ENCODE measurements at places on chromosomes 6 and 20.

DNA sequence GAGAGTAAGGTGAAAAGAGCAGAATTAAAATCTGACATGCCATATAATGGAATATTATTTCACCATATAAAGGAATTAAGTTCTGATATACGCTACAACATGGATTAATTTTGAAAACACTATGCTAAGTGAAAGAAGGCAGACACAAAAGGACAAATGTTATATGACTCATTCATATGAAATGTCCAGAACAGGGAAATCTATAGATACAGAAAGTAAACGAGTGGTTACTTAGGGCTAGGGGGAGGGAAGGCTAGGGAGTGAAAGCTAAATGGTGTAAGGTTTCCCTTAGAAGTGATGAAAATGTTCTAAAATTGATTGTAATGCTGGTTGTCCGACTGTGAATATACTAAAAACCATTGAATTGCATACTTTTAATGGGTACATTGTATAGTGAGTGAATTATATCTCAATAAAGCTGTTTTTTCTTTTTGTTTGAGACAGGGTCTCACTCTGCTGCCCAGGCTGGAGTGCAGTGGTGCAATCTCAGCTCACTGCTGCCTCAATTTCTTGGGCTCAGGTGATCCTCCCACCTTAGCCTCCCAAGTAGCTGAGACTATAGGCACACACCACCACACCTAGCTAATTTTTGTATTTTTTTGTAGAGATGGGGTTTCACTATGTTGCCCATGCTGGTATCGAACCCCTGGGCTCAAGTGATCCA, 8.2 kb downstream of the PRPH2 start:
- DNase-seq = no peak

DNA sequence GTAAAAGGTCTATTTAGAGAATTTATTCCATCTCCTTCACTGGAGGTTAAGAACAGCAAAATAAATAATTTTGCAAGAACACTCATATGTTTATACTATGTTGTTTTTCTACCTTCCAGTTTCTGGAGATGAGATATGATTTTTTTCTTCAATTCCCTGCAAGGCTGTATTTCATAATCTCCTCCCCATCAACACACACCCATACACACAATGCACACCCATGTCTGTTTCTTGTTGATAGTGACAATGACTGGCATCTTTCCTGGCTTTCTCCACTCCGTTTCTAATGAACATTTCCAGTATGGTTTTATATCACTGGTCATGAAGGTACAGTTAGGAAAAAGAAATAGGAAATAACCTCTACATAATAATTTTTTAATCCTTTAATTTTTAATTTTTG, 202.1 kb downstream of the ARHGAP18 start:
- no peak for DNase-seq

DNA sequence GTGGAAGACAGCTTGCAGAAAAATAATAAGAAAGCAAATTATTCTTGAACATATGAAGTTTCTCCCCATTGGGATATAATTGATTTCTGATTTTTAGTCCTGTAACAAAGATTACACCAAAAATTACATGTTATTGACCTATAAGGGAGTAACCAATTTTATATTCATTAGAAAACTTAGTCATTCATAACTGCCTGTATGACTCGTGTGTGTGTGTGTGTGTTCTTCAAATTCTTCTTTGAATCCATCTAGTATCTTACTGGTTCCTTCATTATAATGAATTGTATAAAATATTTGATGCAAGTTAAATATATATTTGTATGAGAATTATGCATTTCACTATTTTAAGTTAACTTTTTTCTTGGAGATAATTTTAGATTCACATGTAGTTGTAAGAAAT, 310.4 kb downstream of the HAO1 start:
- no peak for DNase-seq

- DNase-seq = peak; percentile 63
Observed at GRCh38 chr20:50464026-50464724, 46.0 kb upstream of the PTPN1 start.

GRCh38 chr20:3783511-3784195, 2.4 kb upstream of the SPEF1 start:
- DNase-seq = no peak

- no peak for DNase-seq
Observed at GRCh38 chr6:35497571-35498421, 917 bp upstream of the TEAD3 start.

DNA sequence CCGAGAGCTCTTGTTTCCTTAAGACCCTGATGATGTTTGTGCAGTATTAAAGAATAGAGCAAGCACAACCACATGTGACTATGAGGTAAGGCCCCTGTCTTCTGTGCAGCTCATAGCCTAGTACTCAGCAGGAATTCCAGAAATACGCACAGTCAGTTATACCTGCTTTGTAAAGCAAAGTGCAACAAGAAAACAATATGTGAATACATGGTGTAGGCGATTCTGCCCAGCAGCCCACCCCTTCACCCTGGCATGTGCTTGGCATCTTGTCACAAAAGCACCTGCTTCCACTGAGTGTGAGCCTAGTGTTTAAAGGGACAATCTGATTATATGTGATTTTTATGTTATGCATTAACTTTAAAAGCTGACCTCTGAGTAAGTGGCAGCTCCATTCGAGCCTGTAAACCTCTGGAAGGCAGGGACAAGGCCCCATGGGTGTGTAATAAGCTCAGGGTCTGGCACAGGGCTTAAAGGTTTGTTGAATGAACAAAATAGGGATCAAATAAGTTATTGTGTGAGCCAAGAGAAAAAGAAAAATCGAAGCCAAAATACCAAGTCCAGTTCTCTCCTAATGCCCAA, 148.7 kb downstream of the DOK5 start:
- no peak for DNase-seq

DNA sequence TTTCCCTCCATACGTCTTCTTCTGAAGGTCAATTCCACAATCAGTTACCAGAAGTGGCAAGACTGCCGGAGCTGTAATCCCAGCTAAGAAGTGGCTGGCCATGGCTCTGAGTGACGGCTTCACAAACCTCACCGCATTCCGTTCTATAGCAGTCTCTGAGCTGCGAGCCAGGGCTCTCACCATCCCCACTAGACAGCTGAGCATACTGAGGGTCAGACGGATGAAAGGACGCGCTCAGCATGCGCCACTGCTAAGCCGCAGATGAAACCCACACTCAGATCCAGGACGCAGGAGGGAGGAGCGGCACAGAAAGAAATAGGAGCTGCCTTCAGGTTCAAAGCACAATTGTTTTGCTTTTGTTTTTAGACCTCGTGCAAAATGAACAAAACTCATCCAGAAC, 97.9 kb downstream of the ANKRD60 start:
- no peak for DNase-seq

- DNase-seq = no peak
Observed at GRCh38 chr6:139640921-139641320, 266.5 kb upstream of the CITED2 start.

DNA sequence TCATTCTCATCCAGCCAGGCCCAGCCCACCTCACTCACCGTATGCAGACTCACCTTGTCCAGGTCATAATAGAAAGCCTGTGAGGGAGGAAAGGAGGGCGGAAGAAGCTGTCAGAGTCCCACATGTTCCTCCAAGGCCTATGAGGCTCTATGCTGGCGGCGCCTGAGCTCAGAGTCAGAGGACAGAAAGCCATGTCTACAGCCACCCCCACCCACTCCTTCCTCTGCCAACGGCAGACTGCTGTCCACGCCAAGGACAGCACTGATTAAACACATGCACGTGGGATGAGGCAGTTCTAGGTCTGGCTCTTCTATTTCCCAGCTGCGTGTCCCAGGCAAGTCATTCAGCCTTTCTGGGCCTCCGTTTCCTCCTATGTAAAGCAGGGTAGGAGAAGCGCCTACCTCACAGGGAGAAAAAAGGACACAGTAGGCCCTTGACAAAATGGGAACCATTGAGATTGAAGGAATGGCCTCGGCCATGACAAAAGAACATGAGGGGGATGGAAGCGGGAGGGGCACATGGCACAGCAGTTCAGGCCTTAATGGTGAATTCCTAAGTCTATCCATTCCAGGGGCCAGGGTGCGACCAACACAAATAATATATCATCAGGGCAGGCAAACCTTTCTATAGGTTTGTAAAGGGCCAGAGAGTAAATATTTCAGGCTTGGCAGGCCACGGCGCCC, 80.1 kb downstream of the RIPOR3 start:
- no peak for DNase-seq

GRCh38 chr6:109197061-109197460, 101.8 kb downstream of the CEP57L1 start:
- no peak for DNase-seq

- DNase-seq = no peak
Observed at GRCh38 chr6:83958241-83958685, 75.3 kb upstream of the MRAP2 start.

- no peak for DNase-seq
Observed at GRCh38 chr6:81668615-81669047, 83.8 kb downstream of the TENT5A start.

DNA sequence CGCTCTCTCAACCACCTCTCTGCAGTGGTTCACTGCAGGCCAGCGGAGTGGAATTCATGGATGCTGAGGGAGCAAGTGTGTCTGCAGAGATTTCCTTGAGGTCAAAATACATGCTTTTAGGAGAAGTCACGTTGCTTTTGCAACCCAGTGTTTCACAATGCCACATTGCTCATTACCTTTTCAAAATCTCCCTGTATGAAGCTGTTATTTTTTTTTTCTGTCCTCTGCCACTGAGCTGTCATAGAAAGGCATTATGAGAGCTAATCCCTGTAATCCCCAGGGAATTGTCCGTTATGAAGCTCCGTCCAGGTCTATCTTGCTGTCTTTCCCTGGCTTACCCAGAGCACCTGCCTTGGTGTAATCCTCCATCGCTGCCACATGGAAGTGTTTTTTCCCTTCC, 60.5 kb upstream of the SLC22A23 start:
- DNase-seq = no peak

- no peak for DNase-seq
Observed at GRCh38 chr6:43666196-43666920, 21.2 kb downstream of the MRPS18A start.

- no peak for DNase-seq
Observed at GRCh38 chr6:91637217-91637616, 1050.3 kb upstream of the MAP3K7 start.

DNA sequence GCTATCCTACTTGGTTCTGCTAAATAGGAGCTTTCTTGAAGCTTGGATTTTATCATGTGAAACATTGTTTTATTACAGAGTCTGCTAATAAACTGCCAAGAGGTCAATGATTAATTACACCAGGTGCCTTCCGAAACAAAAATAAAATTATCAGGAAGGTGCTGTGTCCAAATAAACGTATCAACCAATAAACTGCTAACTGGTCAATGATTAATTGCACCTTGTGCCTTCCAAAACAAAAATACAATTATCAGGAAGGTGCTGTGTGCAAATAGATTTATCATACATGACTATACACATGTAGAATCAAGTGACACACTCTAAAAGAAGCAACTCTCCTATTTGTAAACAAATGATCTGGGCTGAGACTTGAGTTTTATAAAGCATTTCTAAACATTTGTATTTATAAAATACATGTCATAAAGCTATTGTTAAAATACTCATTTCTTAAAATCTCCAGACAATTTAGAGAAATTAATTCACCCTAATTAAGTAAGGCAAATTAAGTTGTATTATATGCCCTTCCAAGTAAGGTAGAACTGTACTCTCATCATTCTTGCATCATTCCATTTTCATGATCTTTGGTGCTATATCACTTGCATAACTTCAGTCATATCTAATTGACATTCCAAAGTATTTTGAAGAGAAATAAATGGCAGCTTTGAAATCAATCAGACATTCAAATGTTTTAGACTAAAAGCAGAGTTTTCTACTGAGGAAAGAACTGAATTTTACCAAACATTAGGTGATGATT, 26.8 kb downstream of the SPTLC3 start:
- no peak for DNase-seq

DNA sequence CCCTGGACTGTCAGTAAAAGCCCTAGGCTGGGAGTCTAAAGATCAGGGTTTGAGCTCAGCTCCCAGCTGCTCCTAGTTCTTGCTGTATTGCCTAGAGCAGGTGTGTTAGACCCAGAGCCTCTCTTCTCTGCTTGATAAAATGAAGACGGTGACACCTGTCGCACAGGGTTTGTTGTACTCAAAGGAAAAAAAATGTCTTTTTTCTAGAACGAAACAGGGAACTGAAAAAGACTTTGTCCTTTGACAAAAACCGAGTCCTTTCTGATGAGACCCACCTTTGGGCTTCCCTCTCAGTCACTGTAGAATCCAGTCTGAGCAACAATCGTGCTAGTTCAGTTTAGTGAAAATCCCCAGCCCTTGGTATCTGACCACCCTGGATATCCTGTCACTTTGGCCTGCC, 102.1 kb upstream of the LAMP5 start:
- no peak for DNase-seq

DNA sequence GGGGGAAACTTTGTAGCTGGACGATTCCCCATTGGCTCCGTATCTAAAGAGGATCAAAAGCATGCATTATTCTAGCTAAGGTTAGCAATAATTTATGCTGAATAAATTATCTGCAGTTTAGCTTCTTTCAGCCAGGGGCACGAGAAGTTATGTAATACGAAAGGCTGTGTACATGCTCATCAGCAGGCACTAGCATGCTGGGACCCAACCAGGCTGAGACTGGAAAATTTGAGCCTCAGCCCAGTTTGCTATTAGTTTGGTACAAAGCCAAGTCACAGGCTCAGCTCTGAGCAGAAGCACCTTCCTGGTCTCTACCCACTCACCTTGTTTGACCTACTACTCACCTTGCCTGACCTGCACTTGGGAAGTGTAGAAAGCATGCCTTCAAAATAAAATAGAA, 328.1 kb upstream of the ARID1B start:
- DNase-seq = no peak

GRCh38 chr20:4788314-4788713, 66.6 kb downstream of the PRND start:
- DNase-seq = no peak

DNA sequence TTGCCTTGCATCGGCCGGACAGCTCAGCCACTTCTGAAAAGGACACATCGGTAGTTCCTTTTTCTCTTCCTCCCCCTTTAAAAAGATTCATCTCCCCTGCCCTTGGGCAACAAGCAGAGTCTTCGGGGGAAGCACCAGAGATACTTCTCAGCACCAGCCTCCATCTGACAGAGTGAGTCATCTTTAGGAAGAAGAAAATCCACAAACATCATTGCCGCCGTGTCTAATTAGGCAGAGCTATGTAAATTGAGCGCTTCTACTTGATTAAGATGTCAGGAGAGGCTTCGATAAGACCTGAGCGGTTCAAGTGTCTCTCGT, 186.4 kb downstream of the TAF4 start:
- DNase-seq = no peak

- DNase-seq = no peak
Observed at GRCh38 chr20:49664612-49665313, 48.9 kb downstream of the B4GALT5 start.

DNA sequence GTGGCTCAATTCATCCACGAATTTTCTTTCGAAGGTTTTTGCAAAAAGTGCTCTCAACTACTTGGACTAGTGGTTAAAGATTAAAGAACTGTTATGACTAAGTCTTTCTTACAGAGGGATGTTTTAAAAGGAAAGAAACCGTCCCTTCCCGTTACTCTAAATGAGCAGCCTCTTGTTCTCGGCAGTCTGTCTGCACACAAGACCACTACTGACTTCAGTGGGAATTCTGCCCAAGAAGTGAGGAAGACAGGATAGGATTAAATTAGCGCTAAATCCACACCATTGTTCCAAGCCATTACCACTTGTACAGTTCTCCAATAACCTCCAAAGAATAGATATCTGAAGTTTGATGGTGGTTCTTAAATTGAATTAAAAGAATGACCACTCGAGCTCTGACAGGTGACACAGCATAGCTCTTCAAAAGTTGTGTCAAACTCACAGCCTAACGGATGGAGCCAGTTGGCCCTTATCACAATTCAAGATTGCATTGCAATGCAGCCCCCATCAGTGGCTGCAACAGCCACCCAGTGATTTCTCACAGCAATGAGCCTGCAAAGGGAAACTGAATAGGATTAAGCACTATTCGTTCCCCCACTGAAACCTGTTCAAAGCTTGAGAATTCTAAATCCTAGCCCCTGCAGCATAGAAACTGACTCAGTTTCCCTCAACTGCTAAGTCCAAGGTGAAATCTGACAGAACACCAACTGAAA, 1.8 kb downstream of the EPB41L2 start:
- DNase-seq = no peak

Data from NK-92 treated with Interleukin-12 subunit alpha and Interleukin-12 subunit beta, amount 100 ng/mL, for 24 hours (cell line).